ENCODE measurements at places on chromosomes 3 and 15.

- DNase-seq: no peak
Measured at GRCh38 chr3:102225005-102225404, 209.8 kb upstream of the ZPLD1 start.

- no peak for DNase-seq
Measured at GRCh38 chr3:197168606-197169005, 129.8 kb downstream of the DLG1 start.

GRCh38 chr3:182650568-182651128, 142.7 kb upstream of the ATP11B start:
- no peak for DNase-seq

GRCh38 chr3:24367664-24368264, 126.9 kb downstream of the THRB start:
- no peak for DNase-seq

DNA sequence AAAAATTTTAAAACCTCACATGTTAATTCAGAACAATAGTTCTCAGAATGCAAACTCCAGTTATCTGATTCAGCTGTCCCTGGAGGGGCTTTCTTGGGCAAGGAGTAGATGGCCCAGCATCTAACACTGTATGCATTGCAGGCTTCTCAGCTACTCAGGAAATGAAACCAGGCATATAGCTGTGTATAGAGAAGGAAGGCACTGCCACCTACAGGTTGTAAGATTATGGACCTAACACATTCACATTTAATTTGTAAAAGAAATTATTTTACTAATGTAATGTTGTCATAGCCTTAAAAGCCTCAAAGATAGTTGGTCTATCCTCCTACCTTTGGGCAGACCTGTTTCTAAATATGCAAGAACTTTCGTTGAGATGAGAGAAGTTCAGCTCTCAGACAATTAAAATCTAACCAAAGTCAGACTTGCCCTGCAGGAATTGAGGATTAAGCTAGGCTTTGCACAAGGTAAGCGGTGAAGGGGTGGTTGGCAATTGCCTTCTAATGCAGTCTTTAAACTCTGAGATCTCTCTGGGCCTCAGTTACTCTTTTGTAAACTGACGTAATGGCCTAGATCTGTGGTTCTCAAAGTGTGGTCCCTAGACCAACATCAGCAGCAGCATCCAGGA, 132.8 kb upstream of the SLC24A5 start:
- DNase-seq: no peak
